ENCODE measurements at places on chromosomes 5 and 9.

- DNase-seq, result no peak
Observed at GRCh38 chr9:122338994-122339393, 31.8 kb upstream of the PTGS1 start.

DNA sequence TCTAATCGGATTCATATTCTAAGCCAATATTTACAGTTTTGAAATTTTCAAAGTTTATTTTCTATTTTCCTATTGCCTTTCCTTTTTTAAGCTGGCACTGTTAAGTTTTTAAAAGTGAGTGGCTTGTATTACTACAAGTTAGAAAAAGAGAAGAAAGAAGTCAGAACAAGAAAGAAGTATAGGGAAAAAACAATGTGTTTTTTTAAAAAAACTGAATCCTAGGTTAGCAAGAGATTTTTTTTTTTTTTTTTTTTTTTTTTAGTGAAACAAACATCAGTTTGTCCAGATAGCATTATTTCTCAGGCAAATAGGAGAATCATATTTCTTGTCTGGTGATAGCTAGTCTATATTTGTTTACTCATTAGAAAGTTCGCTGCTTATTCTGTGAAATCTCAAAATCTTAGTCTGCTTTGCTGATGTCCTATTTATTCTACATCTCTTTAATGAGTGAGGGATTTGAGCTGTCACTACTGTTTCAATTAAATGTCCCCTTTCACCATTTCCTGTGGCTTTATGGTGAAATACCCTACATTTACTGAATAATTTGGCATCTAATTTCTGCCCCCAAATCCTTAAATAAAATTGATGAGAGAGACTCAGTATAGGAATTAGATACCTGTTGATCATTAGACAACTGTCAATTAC is 19.1 kb upstream of the LMNB1 start:
- no peak for DNase-seq

GRCh38 chr5:12013351-12013750 is 109.1 kb upstream of the CTNND2 start:
- no peak for DNase-seq

- no peak for DNase-seq
Observed at GRCh38 chr5:177071666-177072385, 14.9 kb upstream of the FGFR4 start.

GRCh38 chr5:131394128-131394527 is 130.3 kb downstream of the CDC42SE2 start:
- peak; percentile 31 for DNase-seq

- no peak for DNase-seq
Observed at GRCh38 chr9:102445181-102445747, 549.9 kb upstream of the CYLC2 start.

DNA sequence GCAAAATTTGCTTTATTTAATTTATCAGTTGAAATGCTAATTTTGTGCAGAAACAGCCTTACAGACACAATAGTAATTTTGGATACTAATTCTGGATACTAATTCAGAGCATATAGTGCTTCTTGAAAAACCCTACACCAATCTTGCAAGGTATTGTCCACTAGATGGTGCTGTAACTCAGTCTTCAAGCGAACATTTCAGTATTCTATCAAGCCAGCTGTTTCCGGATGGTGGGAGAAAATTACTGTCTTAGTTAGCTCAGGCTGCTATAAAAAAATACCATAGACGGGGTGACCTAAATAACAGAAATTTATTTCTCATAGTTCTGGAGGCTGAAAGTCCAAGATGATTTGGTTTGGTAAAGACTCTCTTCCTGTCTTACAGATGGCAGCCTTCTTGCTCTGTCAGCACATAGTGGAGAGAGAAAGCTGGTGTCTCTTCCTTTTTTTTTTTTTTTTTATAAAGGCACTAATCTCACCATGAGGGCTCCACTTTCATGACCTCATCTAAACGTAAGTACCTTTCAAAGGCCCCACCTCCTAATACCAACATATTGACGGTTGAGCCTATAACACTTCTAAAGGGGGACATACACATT is 1306.5 kb upstream of the CDH9 start:
- DNase-seq, result no peak

DNA sequence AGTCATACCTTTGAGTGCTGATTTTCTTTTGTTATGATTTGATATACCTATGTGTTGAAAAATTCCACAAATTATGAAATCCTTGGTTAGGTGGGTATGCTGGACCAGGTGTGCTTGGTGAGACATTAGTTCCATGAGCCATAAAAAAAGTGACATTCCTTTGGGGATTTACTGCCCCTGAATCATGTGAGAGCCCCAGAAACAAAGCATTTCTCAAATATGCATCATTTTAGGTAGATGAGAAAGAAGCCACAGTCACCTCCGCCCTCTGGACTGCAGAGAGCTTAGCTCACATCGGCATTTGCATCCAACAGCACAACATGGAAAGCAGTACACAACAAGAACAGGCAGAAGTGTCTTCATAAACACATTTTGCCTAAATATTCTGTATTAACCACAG is 55.3 kb downstream of the DAP start:
- no peak for DNase-seq

DNA sequence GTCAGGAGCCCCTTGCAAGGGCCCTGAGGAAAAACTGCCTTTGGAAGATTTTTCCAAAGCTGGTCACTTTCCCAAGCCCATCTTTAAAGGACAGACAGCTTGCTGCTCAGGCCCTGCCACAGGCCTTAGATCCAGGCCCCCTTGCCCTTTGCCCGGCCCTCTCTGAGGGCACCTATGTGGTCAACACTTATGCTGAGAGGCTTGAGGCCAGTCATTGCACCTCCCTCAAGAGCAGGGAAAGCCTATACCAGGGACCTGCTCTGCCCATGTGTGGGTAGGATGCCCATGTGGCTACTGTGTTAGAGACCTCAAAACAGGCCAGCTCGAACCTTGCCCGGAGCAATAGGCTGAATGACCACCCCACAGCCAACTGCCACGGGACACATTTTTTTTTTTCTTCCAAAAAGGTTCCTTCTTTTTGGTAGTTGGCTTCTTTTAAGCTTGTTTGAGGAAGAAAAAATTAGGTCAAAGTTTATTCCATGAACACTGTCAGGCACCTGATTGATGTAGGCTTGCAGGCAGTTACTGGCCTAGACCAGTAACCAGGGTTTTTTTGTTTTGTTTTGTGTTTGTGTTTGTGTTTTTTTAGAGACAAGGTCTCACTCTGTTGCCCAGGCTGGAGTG is 3.8 kb downstream of the TCF7 start:
- no peak for DNase-seq

- no peak for DNase-seq
Observed at GRCh38 chr9:23747088-23748075, 78.7 kb downstream of the ELAVL2 start.

GRCh38 chr5:125201446-125202052 is 455.1 kb upstream of the ZNF608 start:
- no peak for DNase-seq

DNA sequence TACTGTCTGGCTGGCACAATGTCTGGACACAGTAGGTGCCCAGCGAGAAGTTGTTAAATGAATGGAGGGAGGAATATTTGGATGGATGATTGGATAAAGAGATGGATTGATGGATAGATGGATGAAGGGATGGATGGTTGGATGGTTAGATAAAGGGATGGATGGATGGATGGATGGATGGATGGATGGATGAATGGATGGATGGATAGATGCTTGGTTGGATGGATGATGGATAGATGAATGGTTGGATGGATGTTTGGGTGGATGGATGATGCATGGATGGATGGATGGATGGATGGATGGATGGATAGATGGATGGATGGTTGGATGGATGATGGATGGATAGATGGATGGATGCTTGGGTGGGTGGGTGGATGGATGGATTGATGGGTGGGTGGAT is 90.4 kb downstream of the UBE2QL1 start:
- DNase-seq, result no peak

Measured in stimulated activated CD8-positive, alpha-beta memory T cell treated with anti-CD3 and anti-CD28 coated beads, Interleukin-15, amount 100 ng/mL, for 4 hours (primary cell).